ENCODE measurements at places on chromosomes 6 and 20. TPM values are rescaled to one million over a fixed set of nuclear protein-coding genes. Genes with fewer than 3 reads are reported as not detected.

- DNase-seq: no peak
- H3K4me3 ChIP-seq: no peak overlapping the region
- H3K27me3 ChIP-seq: no peaks in the 10 kb centered on the region
- peaks cover 32% of the 10 kb centered on the region for H3K4me1 ChIP-seq
- H3K27ac ChIP-seq: no peak overlapping the region
Observed at GRCh38 chr20:51596668-51597388, 54.3 kb upstream of the NFATC2 start.

The VGLL2 gene
- not detected for total RNA-seq

DNA sequence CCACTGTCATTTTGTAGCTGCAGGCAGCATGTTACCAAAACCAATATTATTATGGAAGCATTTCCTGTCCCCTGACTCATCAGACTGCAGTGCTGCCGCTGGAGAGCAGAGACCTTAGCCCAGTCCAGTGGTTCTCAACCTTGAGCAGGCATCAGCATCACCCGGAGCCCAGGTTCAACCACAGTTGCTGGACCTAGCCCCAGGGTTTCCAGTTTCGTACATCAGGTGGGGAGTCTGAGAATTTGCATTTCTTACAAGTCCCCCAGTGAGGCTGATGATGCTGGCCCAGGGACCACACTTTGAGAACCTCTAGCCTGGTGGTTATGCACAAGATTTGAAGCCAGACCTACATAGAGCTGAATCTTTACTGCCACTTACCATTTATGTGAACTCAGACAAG, 47.3 kb downstream of the LY86 start:
- H3K4me3 ChIP-seq: no peak overlapping the region
- H3K27ac ChIP-seq: no peak overlapping the region
- no peak for DNase-seq
- H3K36me3 ChIP-seq: peaks cover 36% of the 10 kb centered on the region
- peaks cover 12% of the 10 kb centered on the region for H3K4me1 ChIP-seq

GRCh38 chr6:17116117-17116440, 14.2 kb downstream of the STMND1 start:
- no peak for DNase-seq
- H3K4me1 ChIP-seq: no peaks in the 10 kb centered on the region
- H3K4me3 ChIP-seq: no peak overlapping the region
- no peak overlapping the region for H3K27ac ChIP-seq
- no peaks in the 10 kb centered on the region for H3K36me3 ChIP-seq

DNA sequence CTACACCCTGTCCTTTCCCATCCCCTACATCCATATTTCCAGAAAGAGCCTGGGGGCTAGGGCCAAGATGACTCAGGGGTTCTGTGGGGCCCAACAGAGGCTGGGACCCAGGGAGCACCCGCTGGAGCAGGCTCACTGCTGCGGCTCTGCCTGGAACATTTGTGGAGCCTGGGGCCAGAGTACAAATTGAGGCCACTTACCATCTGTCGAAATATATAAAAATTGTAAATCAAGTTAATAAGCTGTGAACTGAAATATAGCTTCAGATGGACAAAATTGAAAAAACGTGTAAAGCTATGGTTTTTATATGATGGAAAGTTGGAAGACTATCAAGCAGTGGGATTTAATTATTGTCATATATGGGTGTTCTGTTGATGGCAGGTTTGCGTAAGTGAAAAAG, 82.9 kb upstream of the ATXN1 start:
- DNase-seq: no peak
- H3K4me3 ChIP-seq: no peak overlapping the region
- H3K4me1 ChIP-seq: peaks cover 15% of the 10 kb centered on the region

DNA sequence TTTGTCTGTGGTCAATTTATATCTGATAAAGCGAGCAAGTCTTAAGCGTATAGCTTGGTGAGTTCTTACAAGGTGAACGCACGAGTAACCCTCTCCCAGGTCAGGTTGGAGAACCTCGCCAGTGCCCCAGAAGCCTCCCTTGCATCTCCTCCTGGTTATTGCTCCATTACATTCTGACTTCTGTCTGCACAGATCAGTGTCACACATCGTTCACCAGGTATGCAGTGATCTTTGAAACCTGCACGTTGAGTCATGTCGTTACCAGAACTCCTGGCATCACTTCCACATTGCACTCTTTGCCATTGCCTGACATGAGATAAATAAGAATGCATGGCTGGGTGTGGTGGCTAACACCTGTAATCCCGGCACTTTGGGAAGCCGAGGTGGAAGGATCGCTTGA, 44.2 kb downstream of the AKAP12 start:
- no peaks in the 10 kb centered on the region for H3K27me3 ChIP-seq
- no peaks in the 10 kb centered on the region for H3K36me3 ChIP-seq
- peaks cover 8% of the 10 kb centered on the region for H3K4me1 ChIP-seq
- no peak overlapping the region for H3K27ac ChIP-seq

DNA sequence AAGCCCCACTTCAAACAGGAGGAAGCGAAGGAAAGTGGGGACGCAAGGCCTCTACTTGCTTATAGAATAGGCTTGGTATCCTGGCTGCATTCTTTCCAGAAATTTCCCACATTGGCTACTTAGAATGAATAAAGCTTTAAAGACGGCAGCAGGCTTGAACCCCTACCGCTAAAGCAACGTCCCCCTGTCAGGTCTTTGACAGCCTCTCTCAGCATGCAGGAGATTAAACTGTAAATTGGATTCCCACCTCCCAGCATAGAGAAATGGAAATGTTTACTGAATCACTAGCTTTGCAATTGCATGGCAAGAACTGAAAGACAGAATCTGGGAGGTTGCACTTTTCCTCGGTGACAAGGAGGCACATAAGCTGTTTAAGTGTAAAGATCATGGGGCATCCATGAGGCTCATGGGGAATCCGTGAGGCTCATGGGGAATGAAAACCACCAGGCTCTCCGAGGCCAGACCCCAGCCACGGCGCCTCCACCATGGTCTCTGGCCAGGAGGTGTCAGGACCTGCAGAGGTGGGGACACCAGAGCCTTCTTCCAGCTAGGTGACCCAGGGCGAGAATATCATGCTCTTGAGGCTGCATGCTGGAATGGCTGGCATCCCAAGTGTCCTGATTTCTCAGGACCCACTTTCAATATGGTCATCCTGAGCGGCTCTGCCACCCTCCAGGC, 10.3 kb downstream of the LEMD2 start:
- no peak for DNase-seq
- H3K4me1 ChIP-seq: no peaks in the 10 kb centered on the region
- H3K36me3 ChIP-seq: peaks cover 42% of the 10 kb centered on the region
- no peak overlapping the region for H3K27ac ChIP-seq
- no peaks in the 10 kb centered on the region for H3K27me3 ChIP-seq

The NOX3 gene
- total RNA-seq: not detected

DNA sequence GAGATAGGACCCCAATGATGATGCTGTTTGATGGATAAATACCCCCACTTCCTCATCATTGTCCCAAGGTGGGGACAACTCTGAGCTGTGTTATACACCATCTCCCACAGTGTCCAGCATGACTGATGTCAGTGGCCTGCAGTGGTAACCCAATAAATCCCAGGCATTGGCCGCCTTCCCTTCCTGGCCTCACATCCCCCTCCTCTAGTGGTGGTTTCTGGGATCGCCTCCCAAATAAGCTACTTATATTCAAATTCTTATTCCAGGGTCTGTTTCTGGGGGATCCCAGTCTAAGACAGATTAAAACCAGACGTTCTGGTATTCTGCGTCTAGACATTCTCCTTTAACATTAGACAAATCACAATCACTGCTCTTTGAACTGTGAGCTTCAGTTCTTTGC, 90.6 kb downstream of the SCP2D1 start:
- no peak overlapping the region for H3K4me3 ChIP-seq
- no peaks in the 10 kb centered on the region for H3K27me3 ChIP-seq
- no peak for DNase-seq
- no peak overlapping the region for H3K27ac ChIP-seq
- no peaks in the 10 kb centered on the region for H3K36me3 ChIP-seq

GRCh38 chr20:15700147-15700765, 873.0 kb downstream of the KIF16B start:
- no peak overlapping the region for H3K27ac ChIP-seq
- no peaks in the 10 kb centered on the region for H3K36me3 ChIP-seq
- no peak for DNase-seq
- no peaks in the 10 kb centered on the region for H3K27me3 ChIP-seq
- no peaks in the 10 kb centered on the region for H3K4me1 ChIP-seq
- no peak overlapping the region for H3K4me3 ChIP-seq

The IL17F gene
- total RNA-seq: not detected

DNA sequence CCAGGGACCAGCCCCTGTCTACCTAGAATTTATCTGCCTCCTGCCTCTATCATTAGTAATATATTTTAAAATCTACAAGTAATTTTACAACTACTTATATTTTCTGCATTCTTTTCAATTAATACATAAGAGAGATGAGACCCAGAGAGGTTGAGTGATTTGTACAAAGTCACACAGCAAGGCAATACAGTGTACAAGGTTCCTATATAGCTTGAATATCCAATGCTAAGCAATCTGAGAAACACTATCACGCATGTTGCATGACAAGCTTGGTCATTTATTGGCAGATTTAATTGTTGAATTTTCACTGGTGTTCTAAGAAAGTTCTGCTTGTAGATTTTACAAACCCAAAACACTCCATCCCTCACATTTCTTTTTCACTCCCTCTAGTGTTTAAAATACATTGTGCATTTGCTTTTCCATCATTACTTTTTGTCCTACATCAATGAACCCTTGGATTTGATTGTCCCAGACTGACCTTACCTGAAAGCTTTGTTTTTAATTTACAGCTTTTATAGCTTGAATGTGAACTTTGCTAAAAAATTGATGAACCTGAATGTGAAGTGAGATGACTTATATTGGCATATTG, 520.9 kb upstream of the CITED2 start:
- no peak overlapping the region for H3K4me3 ChIP-seq
- DNase-seq: no peak
- H3K4me1 ChIP-seq: no peaks in the 10 kb centered on the region
- no peak overlapping the region for H3K27ac ChIP-seq
- H3K27me3 ChIP-seq: no peaks in the 10 kb centered on the region

DNA sequence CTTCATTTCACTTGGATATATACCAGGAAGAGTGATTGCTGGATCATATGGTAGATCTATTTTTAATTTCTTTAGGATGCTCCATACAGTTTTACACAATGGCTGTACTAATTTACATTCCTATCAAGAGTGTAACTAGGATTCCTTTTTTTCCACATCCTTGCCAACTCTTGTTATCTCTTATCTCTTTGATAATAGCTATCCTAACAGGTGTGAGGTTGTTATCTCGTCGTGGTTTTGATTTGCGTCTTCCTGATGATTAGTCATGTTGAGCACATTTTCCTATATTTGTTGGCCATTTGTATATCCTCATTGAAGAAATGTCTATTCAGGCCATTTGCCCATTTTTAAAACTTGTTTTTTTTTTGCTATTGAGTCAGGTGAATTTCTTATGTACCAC, 552.4 kb downstream of the RFPL4B start:
- H3K27me3 ChIP-seq: no peaks in the 10 kb centered on the region
- H3K36me3 ChIP-seq: no peaks in the 10 kb centered on the region
- DNase-seq: no peak
- H3K27ac ChIP-seq: no peak overlapping the region

DNA sequence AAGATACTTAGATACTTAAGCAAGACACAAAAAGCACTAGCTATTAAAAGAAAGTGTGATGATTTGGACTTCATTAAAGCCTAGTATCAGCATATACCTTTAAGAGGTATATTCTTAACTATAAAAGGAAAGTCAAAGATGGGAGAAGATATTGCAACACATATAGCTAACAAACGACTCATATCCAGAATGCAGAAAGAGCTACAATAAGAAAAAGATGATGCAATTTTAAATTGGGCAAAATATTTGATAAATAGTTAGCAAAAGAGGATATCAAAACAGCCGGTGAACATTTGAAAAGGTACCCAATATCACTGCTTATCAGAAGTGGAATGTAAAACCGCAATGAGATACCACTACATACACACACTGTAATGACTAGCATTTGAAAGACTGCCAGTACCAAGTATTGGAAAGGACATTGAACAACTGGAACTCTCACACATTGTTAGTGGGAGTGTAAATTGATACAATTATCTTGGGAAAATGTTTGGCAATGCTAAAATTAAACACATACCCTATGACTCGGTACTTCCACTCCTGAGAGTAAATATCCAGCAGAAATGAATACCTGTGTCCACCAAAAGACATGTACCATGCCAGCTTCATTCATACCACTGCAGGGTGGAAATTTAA, 25.7 kb downstream of the MUC22 start:
- no peak for DNase-seq
- no peaks in the 10 kb centered on the region for H3K36me3 ChIP-seq
- no peaks in the 10 kb centered on the region for H3K4me1 ChIP-seq
- no peak overlapping the region for H3K27ac ChIP-seq
- H3K27me3 ChIP-seq: no peaks in the 10 kb centered on the region

The CPNE5 gene
- total RNA-seq: 0.63 TPM

- peaks cover 31% of the 10 kb centered on the region for H3K4me1 ChIP-seq
- no peak overlapping the region for H3K4me3 ChIP-seq
- no peak for DNase-seq
- no peak overlapping the region for H3K27ac ChIP-seq
- peaks cover 6% of the 10 kb centered on the region for H3K36me3 ChIP-seq
Observed at GRCh38 chr6:13390658-13391057, 62.3 kb upstream of the TBC1D7 start.

GRCh38 chr20:25606094-25606695, 17.6 kb downstream of the NANP start:
- H3K4me1 ChIP-seq: no peaks in the 10 kb centered on the region
- DNase-seq: no peak
- H3K36me3 ChIP-seq: no peaks in the 10 kb centered on the region
- no peak overlapping the region for H3K4me3 ChIP-seq

GRCh38 chr6:148128014-148128730, 214.5 kb upstream of the SASH1 start:
- no peaks in the 10 kb centered on the region for H3K36me3 ChIP-seq
- H3K27me3 ChIP-seq: no peaks in the 10 kb centered on the region
- H3K4me1 ChIP-seq: no peaks in the 10 kb centered on the region
- no peak for DNase-seq

The RSPO3 gene
- not detected for total RNA-seq

The FAM217A gene
- total RNA-seq: not detected

DNA sequence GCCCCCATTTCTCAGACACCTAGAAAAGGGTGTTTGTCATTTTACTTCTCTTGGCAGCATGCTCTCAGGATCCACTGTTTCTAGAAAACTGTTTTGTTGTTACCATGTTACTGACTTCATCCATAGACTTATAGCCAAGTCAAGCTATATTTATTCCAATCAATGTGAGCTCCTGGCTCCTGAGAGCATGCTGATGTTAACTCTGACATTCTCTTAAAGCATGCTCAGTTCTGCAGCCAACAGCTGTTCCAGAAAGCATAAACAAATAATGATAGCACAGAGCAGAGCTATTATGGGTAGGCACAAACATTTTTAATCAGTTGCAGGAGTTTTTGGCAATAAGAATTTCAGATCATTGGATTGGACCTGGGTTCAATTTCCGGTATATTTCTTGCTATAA, 92.4 kb upstream of the CEP85L start:
- no peaks in the 10 kb centered on the region for H3K27me3 ChIP-seq
- no peak for DNase-seq
- H3K4me3 ChIP-seq: no peak overlapping the region

Measured in Karpas-422 (cell line).